GDM1 (cell line): ENCODE measurements at places on chromosomes 2 and 18.

GRCh38 chr2:170369894-170370293 is 191.9 kb downstream of the MYO3B start:
- DNase-seq, result no peak

DNA sequence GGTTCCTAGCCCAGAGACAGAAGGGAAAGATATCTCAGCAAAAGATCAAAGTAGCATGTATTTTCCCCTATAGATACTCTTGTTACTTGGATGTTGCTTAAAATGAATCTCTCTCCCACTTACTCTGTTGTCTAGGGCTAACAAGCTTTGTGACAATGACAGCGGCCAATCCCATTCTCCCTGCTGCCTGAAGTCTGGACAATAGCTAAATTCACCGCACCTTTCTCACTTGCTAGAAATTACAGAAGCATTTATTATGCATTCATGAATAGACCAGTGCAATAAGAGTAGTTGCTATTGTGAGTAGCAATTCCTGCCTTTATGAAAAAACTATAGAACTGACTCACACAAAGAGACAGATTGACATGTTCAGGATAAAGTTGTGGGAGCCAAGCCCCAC is 42.2 kb upstream of the ZC3H15 start:
- DNase-seq, result no peak

GRCh38 chr2:86577817-86578456 is 14.7 kb upstream of the CHMP3 start:
- DNase-seq, result no peak

- DNase-seq, result no peak
Measured at GRCh38 chr18:22705328-22705727, 227.8 kb upstream of the RBBP8 start.

GRCh38 chr18:80147418-80148325 is 38.6 kb downstream of the ADNP2 start:
- no peak for DNase-seq
